ENCODE measurements at places on chromosomes 4 and X. TPM values are rescaled to one million over a fixed set of nuclear protein-coding genes. Genes with fewer than 3 reads are reported as not detected.

- DNase-seq: no peak
Measured at GRCh38 chr4:113209153-113209552, 159.7 kb downstream of the ANK2 start.

DNA sequence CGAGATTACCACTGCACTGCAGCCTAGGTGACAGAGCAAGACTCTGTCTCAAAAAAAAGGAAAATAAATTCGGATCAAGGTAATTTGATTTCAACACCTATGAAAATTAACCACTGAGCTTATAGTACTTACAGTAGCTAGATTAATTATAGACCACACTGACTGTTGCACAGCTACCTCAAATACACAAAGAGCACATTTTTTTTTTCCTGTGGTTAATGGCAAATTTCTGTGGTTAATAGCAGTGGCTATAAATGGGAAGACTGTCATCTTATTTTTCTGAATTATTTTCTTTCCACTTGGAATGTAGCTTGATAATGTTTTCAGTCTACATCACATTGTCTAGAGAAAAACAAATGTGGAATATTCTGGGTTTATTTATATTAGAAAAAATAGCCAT, 1661.6 kb upstream of the PCDH7 start:
- no peak for DNase-seq

GRCh38 chr4:153725136-153725830, 34.5 kb downstream of the RNF175 start:
- no peak for DNase-seq

GRCh38 chrX:7132335-7133049, 15.0 kb upstream of the STS start:
- DNase-seq: no peak

GRCh38 chr4:106690487-106690886, 321.9 kb upstream of the GIMD1 start:
- no peak for DNase-seq

DNA sequence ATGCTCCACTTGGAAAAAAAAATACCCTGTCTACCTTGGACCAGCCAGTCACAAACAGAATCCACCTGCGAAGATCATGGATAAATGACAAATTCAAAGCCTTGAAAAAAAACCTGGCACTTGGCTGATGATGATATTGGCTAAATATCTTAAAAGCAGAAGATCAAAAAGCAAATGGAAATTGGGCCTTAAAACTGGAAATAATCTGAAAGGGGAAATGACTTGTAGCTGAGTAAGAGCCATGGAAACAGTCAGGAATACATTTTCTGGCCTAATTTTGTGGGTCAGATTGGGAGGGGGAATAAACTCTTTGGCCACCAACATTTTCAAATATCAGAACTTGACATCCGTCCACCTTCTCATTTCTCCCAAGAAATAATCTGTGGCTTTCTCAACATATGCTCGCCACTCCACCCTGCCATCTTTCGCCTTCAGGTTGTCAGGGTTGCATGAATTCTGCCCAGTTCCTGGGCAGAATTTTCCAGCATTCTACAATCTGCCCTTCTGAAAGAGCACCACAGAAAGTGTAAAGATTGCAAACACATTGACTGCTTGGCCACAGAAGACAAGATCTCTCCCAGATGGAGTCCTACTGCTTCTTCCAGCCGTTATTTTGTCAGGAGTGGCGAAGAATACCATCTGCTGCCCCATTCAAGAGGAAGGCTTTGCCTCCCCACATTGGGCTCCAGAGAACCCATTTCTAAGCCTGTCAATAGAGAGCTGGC, 1.7 kb upstream of the NDP start:
- no peak for DNase-seq

DNA sequence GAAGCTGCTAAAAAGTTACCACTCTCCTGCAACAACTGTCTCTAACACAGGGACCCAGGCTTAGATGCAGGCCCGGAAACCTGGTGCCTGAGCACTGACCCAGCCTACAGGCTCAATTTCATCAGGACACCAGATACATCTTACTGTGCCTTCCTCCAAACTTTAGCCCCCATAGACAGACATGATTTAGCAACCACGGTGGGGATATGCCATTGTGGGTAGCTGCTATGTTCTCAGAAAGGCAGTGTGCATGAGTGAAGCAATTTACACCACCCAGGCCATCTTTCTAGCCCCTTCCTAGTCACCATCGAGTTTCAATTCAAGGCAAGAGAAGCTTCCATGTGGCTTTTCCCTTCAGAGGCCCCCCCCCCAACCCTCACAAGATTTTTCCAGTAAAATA, 2.7 kb downstream of the HS3ST1 start:
- DNase-seq: no peak

GRCh38 chr4:5933116-5933515, 40.2 kb upstream of the CRMP1 start:
- no peak for DNase-seq

DNA sequence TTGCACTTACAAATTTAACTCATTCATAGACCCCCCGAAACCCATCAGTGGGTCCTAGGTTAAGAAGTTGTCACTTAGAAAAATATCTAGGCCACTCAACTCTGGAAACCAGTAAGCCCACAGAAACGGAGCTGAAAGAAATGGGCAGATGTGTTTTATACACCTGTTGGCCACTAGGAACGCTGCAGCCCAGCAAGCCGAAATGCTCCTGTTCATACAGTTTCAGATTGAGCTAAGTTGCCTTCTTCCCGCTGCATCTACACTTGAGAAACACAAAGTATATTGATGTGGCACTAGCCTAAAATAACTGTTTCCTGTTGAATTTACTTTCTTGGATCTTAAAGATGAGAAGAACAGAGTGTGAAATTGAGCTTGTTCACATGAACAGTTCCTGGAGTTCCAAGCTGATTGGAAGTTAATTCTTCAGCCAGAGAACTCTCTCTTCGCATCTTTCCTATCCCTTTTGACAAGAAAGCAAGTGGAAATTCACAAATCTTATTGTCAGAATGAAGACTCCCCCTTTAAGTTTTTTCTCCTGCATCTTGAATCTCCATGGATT, 174.1 kb downstream of the RBMX2 start:
- peak; percentile 27 for DNase-seq

GRCh38 chrX:68940601-68941000, 111.8 kb downstream of the EFNB1 start:
- peak; percentile 8 for DNase-seq

DNA sequence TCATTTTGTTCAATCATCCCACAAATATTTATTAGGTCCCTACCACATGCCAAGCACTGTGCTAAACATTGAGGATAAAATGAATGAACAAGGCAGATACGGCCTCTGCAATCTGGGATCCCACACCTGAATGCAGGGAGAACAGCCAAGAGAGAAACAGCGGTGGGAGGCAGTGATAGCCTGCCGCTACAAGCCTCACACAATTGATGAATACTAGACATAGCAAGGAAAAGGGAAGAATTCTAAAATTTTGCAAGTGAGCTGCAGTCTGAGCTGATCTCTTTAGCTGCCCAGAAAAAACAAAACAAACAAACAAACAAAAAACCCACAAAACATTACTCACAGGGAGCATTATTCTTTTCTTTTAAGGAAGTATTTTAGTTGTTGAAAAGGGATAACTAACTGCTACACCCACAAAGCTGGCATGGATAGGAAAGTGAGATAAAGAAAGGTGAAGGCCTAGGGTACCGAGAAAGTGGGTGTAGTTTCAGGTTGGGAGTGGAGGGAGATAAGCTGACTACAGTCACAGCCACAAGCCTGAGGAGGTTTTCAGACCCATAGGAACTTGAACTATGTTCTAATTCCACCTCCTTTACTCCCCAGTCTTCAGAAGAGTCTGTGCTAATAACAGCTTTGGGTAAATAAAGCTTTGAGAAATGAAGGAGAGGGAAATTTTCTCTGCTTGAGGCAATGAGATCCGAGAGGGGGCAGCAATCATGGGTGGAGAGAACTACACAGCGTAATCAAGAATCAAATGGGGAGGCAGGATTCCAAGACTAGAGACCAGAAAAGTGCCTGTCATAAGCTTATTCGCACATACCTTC, 85.4 kb downstream of the SH3RF1 start:
- DNase-seq: no peak

GRCh38 chr4:113209652-113210320, 160.3 kb downstream of the ANK2 start:
- DNase-seq: no peak

DNA sequence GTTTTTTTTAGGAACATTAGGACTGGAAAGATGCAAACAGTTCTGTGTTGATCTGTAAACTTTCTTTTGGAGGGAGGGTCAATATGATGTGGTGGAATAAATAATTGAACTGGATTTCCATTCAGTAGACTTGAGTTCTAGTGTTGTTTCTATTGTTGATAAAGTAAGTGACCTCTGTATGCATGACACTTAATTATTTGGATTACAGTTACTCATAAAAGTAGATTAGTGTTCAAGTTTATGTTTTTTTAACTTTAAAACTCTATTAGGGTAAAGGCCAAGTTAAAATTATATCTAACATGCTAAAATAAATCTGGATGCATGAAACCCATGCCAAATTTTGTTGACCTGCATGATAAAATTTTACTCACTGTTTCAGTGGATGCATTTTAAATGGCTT, 85.4 kb upstream of the NR3C2 start:
- no peak for DNase-seq

GRCh38 chrX:107683124-107683895, 55.0 kb downstream of the PRPS1 start:
- no peak for DNase-seq

- DNase-seq: no peak
Measured at GRCh38 chr4:145797278-145797677, 117.3 kb downstream of the C4orf51 start.

GRCh38 chrX:7062276-7062675, 85.2 kb upstream of the STS start:
- DNase-seq: no peak

DSPP gene
- not detected for polyA plus RNA-seq

TRAM1L1 gene
- polyA plus RNA-seq: 7.2 TPM

TGIF2LX gene
- polyA plus RNA-seq: not detected

SLITRK2 gene
- polyA plus RNA-seq: 0.34 TPM
